ENCODE measurements at places on chromosomes 11 and 22. TPM values are rescaled to one million over a fixed set of nuclear protein-coding genes. Genes with fewer than 3 reads are reported as not detected.

- H3K27me3 ChIP-seq: peaks cover 97% of the 10 kb centered on the region
- no peak for DNase-seq
- H3K4me3 ChIP-seq: no peak overlapping the region
- no peak overlapping the region for H3K27ac ChIP-seq
These were observed 10.6 kb upstream of the CACNG2 start for GRCh38 chr22:36714110-36714509.

SSRP1 gene
- total RNA-seq: 134 TPM

- H3K27me3 ChIP-seq: peaks cover 47% of the 10 kb centered on the region
- no peak overlapping the region for H3K4me3 ChIP-seq
- no peak for DNase-seq
- H3K4me1 ChIP-seq: no peaks in the 10 kb centered on the region
These were observed 263.8 kb upstream of the NARS2 start for GRCh38 chr11:78838417-78838816.

DNA sequence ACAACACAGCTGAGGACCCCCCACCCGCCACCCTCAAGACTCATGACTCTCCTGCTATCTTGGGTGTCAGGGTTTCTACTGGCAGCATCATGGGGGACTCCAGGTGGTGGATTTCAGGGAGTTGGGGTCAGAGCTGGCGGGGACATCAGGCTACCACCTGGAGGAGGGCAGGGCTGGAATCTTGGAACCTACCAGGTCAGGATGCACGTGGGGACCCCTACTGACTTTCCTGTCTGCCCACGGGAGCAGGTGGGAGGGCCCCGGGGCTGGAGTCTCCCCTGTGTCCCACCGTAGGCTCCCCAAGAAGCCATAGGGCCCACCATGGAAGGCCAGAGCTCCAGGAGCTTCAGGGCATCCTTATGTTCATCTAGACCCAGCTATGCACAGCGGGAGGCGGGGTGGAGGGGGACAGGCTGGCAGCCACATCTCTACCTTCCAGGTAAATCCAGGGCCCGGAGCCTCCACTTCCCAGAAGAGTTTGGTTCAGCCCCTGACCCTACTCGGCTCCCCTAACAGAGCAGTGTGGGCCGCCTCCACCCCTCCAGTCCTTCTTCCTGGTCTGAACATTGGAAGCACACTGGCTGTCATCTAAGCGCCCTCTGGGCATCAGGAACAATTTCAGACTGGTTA, 10.0 kb downstream of the SLC37A2 start:
- no peak overlapping the region for H3K4me3 ChIP-seq
- no peaks in the 10 kb centered on the region for H3K36me3 ChIP-seq
- H3K27ac ChIP-seq: no peak overlapping the region

- no peaks in the 10 kb centered on the region for H3K27me3 ChIP-seq
- no peak for DNase-seq
- H3K4me3 ChIP-seq: no peak overlapping the region
These were observed 173.2 kb upstream of the SORL1-AS1 start for GRCh38 chr11:121625777-121626506.

APOL1 gene
- total RNA-seq: 313 TPM

SMC1B gene
- not detected for total RNA-seq

CHKA gene
- 100 TPM for total RNA-seq

HPS4 gene
- 40.7 TPM for total RNA-seq

- no peaks in the 10 kb centered on the region for H3K4me1 ChIP-seq
- no peaks in the 10 kb centered on the region for H3K27me3 ChIP-seq
- peak overlapping the region; percentile 91 for H3K4me3 ChIP-seq
- H3K27ac ChIP-seq: peak overlapping the region; percentile 96
- peaks cover 19% of the 10 kb centered on the region for H3K36me3 ChIP-seq
- no peak for DNase-seq
These were observed 806 bp upstream of the SMDT1 start for GRCh38 chr22:42078469-42079318.

- no peaks in the 10 kb centered on the region for H3K4me1 ChIP-seq
- no peak for DNase-seq
- H3K27me3 ChIP-seq: peaks cover 36% of the 10 kb centered on the region
- H3K27ac ChIP-seq: no peak overlapping the region
These were observed 83.0 kb upstream of the SHANK2 start for GRCh38 chr11:71335371-71335770.

DNA sequence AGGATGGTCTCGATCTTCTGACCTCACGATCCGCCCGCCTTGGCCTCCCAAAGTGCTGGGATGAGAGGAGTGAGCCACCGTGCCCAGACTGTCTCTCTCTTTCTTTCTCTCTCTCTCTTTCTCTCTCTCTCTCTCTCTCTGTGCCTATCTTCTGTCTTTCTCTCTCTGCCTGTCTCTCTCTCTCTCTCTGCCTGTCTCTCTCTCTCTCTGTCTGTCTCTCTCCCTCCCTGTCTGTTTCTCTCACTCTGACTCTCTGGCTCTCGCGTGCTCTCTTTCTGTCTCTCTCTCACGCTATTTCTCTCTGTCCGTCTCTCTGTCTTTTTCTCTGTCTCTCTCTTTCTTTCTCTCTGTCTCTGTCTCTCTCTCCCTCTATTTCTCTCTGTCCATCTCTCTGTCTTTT, 3911.2 kb upstream of the OR11H1 start:
- no peak overlapping the region for H3K4me3 ChIP-seq
- H3K27me3 ChIP-seq: no peaks in the 10 kb centered on the region
- H3K4me1 ChIP-seq: no peaks in the 10 kb centered on the region
- no peak overlapping the region for H3K27ac ChIP-seq
- H3K36me3 ChIP-seq: no peaks in the 10 kb centered on the region

IZUMO1R gene
- total RNA-seq: not detected

SEC14L3 gene
- not detected for total RNA-seq

GRCh38 chr11:78338138-78338537, 79.5 kb downstream of the GAB2 start:
- no peaks in the 10 kb centered on the region for H3K4me1 ChIP-seq
- H3K4me3 ChIP-seq: no peak overlapping the region
- no peaks in the 10 kb centered on the region for H3K36me3 ChIP-seq

DNA sequence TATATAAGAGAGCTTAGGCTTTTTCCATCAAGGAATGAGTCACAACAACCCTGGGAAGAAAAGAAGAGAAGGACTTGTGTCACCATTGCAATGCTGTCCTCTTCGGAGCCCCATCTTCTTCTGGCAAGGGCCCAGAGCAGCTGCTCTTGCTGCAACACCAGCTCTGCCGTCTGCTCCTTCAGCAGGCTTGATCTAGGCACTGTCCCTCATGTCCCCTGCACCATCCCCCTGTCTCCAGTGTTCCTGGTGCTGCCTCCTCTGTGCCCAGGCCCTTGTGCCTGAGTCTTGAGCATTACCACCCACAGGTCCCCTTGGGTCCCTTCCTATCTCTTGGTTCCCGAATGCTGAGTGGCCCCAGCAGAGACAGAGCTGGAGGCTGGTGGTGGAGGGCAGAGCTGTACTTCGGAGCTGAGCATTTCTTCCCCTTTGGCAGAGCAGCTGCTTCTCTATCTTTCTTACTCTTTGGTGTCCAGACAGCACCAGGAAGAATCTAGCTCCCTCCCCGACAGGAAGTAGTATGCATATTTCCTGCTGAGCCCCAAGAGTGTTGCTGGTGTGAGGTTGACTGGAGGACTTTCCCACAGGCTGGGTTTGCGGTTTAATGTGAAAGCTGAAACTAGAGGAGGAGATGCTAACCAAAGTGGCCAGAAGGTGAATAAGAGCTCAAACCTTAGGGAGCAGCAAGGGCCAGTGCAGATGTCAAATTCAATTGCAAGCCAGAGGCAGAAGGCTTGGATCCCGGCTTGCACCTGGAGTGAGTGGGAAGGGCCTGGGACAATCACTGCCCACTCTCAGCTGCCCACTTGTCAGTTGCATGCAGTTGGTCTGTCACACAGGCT, 27.8 kb downstream of the WEE1 start:
- H3K4me1 ChIP-seq: peaks cover 29% of the 10 kb centered on the region
- no peak overlapping the region for H3K4me3 ChIP-seq
- peak overlapping the region; percentile 83 for H3K27ac ChIP-seq
- no peaks in the 10 kb centered on the region for H3K27me3 ChIP-seq
- no peaks in the 10 kb centered on the region for H3K36me3 ChIP-seq

DNA sequence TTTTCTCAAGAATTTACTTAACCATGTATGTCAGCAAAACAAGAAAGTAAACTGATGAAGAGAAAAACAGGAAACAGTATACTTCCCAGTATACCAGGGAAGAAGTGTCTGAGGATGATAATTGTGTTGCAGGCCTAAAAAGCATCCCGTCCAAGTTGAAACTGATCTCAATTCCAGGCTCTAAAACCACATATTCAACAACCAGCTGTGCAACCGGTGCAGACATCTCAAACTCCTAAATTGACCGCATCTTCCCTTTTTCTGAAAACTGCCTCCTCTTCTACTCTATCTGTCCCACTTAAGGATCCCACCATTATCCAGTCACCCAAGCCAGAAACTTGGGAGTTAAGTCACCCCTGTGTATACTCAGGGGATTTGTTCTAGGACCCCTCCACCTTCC, 47.2 kb downstream of the CCDC83 start:
- no peaks in the 10 kb centered on the region for H3K36me3 ChIP-seq
- H3K27me3 ChIP-seq: no peaks in the 10 kb centered on the region
- no peak overlapping the region for H3K27ac ChIP-seq
- H3K4me1 ChIP-seq: no peaks in the 10 kb centered on the region
- DNase-seq: no peak

SELENOM gene
- not detected for total RNA-seq

TIMP3 gene
- 9.1 TPM for total RNA-seq

GRCh38 chr11:20010851-20011225, 149.4 kb downstream of the DBX1 start:
- no peaks in the 10 kb centered on the region for H3K27me3 ChIP-seq
- no peak overlapping the region for H3K4me3 ChIP-seq
- H3K27ac ChIP-seq: no peak overlapping the region
- no peaks in the 10 kb centered on the region for H3K36me3 ChIP-seq
- peaks cover 35% of the 10 kb centered on the region for H3K4me1 ChIP-seq

DNA sequence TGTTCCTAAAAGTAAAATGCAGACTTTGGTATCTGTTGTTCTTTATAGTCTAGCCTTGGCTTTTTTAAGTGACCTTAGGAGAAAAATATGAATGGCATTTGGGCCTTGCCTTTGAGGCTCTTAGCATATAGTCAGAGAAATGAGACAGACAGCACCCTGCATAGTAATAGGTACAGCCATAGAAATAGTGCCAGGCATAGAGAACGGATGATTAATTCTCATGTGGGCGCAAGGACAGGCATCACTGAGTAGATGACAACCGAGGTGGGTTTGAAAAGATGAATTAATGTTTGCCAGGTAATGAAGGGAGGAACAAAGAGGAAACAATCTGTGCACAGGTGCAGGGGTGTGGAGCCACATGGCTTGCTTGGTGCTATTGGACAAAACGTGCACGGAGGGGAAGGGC, 90.5 kb downstream of the BMAL1 start:
- no peak overlapping the region for H3K27ac ChIP-seq
- no peak for DNase-seq
- no peaks in the 10 kb centered on the region for H3K36me3 ChIP-seq

GRCh38 chr22:37588546-37589215, 8.8 kb upstream of the LGALS2 start:
- peaks cover 19% of the 10 kb centered on the region for H3K4me1 ChIP-seq
- H3K36me3 ChIP-seq: peaks cover 5% of the 10 kb centered on the region
- H3K4me3 ChIP-seq: no peak overlapping the region
- no peak for DNase-seq
- no peak overlapping the region for H3K27ac ChIP-seq
- no peaks in the 10 kb centered on the region for H3K27me3 ChIP-seq

DNA sequence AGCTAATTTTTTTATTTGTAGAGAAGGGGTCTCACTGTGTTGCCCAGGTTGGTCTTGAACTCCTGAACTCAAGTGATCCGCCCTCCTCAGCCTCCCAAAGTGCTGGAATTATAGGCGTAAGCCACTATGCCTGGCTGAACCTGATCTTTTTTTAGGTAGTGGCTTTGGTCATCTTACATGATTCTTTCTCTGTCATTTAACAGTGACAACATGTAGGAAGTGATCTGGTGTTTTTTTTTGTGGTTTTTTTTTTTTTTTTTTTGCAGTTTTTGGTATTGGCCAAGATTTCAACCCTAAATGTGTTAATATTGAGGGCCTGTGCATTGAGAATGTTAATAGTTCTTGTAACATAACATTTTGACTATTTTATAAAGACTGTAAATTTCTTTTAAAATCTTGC, 8.0 kb upstream of the FERMT3 start:
- no peak overlapping the region for H3K4me3 ChIP-seq
- peaks cover 93% of the 10 kb centered on the region for H3K36me3 ChIP-seq
- no peak for DNase-seq
- H3K4me1 ChIP-seq: peaks cover 5% of the 10 kb centered on the region
- H3K27ac ChIP-seq: no peak overlapping the region
- no peaks in the 10 kb centered on the region for H3K27me3 ChIP-seq

- H3K4me3 ChIP-seq: no peak overlapping the region
- H3K27ac ChIP-seq: no peak overlapping the region
- H3K27me3 ChIP-seq: peaks cover 91% of the 10 kb centered on the region
- no peak for DNase-seq
These were observed 79.9 kb downstream of the GRAMD1B start for GRCh38 chr11:123509737-123510578.

SOX6 gene
- 18.4 TPM for total RNA-seq

DNA sequence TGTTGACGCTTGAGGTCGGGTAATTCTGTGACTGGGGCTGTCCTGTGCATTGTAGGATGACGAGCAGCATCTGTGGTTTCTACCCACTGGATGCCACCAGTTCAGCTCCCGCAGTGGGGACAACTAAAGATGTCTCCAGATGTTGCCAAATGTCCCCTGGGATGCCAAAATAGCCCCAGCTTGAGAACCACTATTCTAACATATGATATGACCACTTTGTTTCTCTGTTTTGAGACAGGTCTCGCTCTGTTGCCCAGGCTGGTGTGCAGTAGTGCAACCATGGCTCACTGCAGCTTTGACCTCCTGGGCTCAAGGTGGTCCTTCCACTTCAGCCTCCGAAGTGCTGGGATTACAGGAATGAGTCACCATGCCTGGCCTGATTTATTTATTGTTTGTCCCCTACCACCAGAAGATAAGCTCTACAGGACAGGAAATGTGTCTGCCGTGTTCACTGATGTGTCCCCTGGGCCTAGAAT, 4.4 kb upstream of the MEN1 start:
- no peaks in the 10 kb centered on the region for H3K27me3 ChIP-seq
- DNase-seq: no peak
- H3K27ac ChIP-seq: no peak overlapping the region

ART5 gene
- total RNA-seq: not detected

- H3K4me3 ChIP-seq: no peak overlapping the region
- DNase-seq: no peak
- peaks cover 26% of the 10 kb centered on the region for H3K27me3 ChIP-seq
- peaks cover 14% of the 10 kb centered on the region for H3K4me1 ChIP-seq
These were observed 20.9 kb downstream of the TRIM29 start for GRCh38 chr11:120116966-120117365.

ALDH3B1 gene
- 41.6 TPM for total RNA-seq

- no peaks in the 10 kb centered on the region for H3K27me3 ChIP-seq
- H3K36me3 ChIP-seq: peaks cover 43% of the 10 kb centered on the region
- DNase-seq: no peak
- peaks cover 9% of the 10 kb centered on the region for H3K4me1 ChIP-seq
- H3K27ac ChIP-seq: no peak overlapping the region
These were observed 4.0 kb downstream of the SCYL1 start for GRCh38 chr11:65528819-65529350.

CADM1 gene
- 0.32 TPM for total RNA-seq

- peaks cover 20% of the 10 kb centered on the region for H3K36me3 ChIP-seq
- peak overlapping the region; percentile 58 for H3K4me3 ChIP-seq
- H3K27ac ChIP-seq: peak overlapping the region; percentile 89
- peaks cover 58% of the 10 kb centered on the region for H3K4me1 ChIP-seq
These were observed 163.3 kb upstream of the RASSF10 start for GRCh38 chr11:12845739-12846358.
